ENCODE measurements at places on chromosomes 2 and 18.

DNA sequence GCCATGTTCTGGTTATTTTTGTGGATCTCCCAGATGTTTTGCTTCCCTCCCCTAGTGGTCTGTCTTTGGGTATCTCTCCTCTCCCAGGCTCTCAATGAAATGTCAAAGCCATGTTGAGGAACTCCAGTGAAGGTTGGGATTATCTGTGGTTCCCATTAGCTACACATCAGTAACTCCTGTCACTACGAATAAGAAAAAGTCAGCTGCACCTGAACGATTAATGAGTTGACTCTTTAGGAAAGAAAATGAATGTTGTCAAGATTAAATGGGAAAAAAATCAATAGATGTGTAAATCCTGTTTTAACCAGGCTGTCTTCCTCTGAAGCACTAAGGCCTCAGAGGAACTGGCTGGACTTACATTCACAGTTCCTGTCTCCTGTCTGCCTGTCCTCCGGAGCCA lies 94.0 kb upstream of the DAPL1 start:
- no peak for DNase-seq

GRCh38 chr2:28158791-28159190 lies 233.9 kb upstream of the FOSL2 start:
- no peak for DNase-seq

GRCh38 chr2:24761866-24762265 lies 31.3 kb downstream of the PTRHD1 start:
- no peak for DNase-seq

- no peak for DNase-seq
Measured at GRCh38 chr2:185979546-185980071, 241.0 kb downstream of the FSIP2 start.

DNA sequence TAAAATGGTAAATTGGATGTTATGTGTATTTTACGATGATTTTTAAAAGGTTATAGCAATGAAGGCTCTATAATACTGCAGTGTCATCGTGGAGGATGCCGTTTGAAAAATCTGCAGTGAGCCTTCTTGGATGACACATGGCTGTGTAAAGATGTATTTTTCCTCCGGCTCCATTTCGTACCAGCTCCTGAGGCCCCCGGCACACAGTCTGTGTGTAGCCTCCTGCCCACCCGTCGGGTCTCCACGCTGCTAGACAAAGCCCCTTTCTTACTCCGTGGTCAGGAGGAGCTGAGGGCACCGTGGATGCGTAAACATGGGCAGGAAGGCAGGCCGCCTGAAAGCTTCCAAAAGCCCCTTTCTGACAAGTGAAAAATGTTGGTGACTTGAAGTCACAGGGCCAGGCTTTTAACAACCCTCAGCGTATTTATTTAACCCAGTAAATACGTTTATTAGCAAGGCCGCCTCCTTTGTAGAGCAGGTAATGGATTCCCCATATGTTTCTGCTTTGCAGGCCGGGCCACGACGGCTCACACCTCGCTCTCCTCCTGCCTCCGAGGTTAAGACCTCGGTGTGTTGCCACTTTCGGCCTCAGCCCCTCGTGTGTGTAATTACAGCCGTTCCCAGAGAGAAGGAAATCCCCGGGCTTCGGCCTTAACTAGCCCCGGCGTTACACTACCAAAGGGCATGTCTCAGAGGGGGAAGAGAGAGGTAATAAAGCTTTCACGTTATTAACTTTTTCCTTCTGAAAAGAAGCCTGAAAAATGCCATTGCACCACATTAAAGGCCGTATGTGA lies 72.8 kb downstream of the DDX1 start:
- DNase-seq, result no peak

DNA sequence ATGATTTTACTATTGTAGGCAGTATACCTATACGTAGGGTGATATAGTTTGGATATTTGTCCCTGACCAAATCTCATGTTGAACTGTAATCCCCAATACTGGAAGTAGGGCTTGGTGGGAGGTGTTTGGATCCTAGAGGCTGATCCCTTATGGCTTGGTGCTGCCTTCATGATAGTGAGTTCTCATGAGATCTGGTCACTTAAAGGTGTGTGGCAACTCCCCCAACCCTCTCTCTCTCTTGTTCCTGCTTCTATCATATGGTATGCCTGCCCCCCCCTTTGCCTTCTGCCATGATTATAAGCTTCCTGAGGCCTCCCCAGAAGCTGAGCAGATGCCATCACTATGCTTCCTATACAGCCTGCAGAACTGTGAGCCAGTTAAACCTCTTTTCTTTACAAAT lies 1.7 kb upstream of the SERPINB10 start:
- DNase-seq, result no peak

GRCh38 chr2:138030459-138030858 lies 66.2 kb downstream of the HNMT start:
- peak; percentile 7 for DNase-seq

DNA sequence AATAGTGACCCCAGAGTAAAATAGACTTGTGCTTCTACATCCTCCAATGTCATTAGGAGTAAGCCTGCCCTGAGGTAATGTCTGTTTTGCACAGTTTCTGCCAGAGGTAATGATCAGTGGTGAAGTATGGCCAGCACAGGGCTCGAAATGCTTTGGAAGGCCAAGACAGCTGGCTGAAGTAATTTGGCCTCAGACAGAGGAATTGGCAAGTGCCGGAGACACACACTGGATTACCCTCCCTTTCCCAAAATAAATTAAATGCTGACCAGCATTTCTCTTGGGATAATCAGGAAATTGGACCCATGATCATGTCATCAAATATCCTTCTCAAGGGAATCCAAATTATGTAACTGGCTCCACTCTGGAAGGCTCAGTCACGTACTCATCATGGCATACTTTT lies 379.0 kb upstream of the CHST9 start:
- no peak for DNase-seq

DNA sequence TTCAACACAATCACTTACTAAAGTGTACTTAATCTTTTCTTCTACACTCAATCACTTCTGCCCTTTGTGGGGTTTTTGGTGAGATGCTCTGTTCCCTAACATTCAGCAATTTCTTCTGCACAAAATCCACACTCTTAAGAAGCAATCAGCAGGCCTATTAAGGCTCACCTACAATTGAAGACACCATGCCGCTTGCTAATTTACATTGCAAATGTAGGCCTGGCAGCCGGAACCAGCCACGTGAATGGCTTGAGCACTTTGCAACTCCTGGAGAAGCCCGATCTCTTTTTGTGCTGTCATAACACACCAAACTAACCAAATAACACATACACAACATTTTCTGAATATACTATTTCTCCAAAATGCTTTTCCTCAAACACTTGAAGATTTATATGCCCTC lies 66.3 kb downstream of the NYAP2 start:
- DNase-seq, result no peak

GRCh38 chr2:224369028-224369632 lies 32.8 kb downstream of the FAM124B start:
- peak; percentile 38 for DNase-seq

DNA sequence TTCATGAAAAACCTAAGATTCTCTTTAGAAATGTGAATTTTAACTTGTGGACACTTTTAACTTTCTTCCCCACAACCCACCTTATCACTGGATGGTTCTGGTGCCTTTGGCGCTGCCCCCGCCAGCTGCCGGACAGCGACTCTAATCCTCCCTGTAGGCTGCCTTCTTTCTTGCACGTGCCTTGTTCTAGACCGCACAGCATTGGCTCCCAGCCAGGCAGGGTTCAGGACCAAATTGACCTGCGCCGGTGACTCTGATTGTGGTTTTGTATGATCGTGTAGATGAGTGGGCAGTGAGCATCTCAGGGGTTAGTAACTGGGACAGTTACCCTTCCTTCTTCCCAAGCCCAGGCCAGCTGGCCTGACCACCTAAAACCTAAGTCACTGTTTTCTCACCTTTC lies 106.8 kb downstream of the ASAP2 start:
- no peak for DNase-seq

DNA sequence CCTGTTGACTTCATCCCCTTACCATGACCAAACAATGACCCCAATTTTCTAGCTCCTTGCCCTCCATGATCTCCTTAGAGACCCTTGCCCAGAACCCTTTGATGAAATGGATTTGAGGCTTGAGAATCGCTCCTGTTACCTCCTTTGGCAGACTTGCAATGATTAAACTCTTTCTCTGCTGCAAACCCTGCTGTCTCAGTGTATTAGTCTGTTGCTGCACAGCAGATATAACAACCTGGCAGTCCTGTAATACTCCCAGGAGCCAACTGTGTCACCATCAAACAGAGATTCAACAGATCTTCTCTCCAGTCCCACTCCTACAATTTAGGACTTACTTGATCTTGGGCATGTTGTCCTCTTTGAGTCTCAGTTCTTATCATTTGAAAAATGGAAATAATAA lies 242.9 kb downstream of the HRH4 start:
- DNase-seq, result no peak

DNA sequence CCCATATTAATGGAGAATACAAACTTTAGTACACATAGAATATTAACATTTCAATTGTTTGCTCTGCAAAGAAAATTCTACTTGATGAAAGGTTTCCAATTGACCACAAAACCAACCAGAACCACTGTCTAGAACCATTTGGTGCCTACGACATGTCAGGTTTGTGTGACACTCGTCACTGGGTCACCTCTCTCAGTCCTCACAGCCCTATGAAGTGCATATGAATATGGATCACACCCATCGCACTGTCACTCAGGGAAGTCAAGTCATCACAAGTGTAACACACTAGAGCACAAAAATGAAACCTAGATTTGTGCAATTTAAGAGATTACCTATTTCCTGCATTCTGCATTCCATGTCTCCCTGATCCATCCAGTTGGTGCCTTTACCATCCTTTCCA lies 43.7 kb downstream of the PTPN2 start:
- DNase-seq, result no peak

DNA sequence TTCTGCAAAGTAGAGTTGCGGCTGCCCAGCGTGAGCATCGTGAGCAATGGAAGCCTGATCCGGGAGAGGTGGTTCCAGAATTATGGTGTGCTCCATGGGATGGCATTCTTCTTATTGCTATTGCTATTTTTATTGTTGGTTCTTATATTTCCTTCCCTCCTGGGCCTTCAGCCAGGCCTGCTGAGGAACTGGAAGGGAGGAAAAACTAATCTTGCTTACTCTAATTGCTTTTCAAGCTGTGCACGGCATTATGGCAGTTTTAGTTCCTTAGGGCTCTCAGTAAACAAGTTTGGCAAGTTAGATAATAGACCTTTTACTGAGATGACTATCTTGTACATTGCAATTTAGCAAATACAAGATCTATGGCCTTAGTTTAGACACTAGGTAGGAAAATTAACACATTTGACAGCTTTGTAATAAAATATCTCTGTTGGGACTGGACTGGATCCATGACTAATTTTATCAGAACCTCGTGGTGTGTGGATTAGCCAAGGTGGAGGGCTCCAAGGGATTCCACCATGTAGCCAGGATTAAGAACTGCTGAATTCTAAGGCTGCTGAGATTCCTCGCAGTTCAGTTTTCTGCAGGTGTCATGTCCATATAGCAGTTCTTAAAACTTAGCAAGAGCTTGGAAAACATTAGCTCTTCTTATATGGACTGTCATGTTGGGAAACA lies 6.0 kb downstream of the RSAD2 start:
- DNase-seq, result no peak

DNA sequence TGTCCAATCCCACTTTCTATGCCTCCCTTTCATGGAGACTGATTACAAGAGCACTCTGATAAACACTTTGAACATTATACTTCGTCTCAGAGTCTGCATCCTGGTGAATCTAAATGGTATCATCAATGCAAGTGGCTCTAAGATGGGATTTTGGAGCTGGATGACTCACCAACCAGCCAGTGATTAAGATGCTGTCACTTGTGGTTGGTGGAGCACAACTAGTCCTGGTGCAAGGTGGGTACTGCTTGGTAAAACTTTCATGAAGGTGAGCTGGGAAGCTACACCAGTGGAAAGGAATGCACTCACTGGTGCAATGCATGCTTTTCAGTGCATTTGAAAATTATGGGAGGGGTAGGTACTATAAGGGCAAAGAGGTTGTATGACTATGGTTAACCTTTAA lies 137.7 kb upstream of the TRIB2 start:
- no peak for DNase-seq

DNA sequence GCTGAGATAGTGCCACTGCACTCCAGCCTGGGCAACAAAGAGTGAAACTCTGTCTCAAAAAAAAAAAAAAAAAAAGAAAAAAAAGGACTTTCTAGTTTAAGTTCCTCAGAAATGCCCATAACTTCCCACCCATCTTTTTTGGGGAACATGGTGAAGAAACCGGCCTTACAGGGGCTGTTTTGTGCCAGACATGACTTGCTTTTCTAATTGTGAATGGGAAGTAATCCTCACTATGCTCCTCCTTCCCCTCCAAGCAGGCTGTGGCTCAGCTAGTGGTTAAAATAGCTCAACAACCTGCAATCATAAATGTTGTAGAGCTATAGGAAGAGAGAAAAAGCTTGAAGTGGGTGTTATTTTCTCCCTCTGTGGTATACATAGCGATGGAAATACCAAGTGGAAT lies 34.1 kb upstream of the OLA1 start:
- no peak for DNase-seq

GRCh38 chr2:241189856-241190201 lies 1.4 kb downstream of the ANO7 start:
- no peak for DNase-seq

- DNase-seq, result no peak
Measured at GRCh38 chr2:79850912-79851311, 338.1 kb downstream of the CTNNA2 start.

DNA sequence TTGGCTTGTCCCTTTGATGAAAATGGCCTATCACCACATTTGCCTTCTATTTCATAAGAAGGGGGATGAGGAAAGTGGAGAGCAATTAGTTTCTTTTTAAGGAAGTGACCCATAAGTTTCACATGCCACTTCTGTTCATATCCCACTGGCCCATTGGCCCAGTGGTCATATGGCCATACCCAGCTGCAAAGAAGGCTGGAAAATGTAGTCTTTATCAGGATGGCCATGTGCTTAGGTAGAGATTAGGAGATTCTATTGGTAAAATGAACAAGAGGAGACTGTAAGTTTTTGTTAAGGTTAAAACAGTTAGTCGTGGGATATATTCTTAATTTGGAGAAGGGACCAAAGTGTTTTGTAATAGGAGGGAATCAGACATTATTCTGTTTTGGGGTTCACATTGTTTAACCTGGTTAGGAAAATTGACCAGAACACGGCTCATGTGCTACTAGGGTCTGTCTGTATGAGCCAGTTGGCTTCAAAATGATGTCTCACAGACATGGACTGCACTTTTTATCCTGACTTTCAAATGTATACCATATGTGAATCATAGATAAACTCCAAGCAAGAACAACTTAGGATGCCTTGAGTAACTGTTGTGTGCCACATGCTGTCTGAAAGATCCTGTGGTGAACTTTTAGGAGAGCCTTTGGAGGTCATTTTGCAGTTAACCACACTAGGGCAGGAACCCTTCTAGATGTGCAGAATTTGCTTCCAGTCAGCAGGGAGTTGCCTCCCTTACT lies 17.3 kb downstream of the PLCL1 start:
- no peak for DNase-seq

DNA sequence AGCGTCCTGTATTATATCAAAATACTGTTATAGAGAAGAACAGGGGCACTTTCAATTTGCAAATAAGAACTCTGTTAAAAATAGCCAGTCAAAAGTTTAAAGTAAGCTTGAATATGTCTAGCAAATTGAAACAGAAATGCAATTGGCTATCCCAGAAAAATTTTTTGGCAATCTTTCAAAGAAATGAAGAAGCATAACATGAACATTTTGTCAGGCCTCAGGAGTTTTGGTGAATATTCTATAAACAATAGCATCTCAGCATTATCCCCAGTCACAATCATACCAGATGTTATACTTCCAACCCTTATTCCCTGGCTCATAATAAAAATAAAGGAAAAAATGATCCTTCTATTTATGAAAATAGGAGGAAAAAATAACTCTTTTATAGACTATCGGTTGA lies 252.4 kb downstream of the GRB14 start:
- DNase-seq, result no peak
